ENCODE measurements at places on chromosomes 5 and 9.

DNA sequence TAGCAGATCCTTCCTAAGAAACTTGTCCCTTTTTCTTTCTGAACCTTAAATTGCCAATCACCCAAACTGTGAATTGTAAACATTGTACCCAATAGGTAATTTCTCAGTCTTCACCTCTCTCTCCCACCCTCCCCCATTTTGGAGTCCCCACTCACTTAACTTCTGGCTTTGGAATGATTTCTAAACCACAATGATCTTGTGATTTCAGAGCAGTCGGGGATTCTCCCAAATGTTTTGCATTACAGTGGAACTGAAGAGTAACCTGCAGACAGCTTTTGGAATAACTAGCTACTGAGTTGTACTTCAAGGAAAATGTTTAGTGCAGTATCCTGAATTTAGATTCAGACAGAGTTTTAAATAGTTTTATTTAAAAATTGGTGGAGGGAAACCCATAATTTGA is 19.2 kb downstream of the SLC27A6 start:
- no peak for DNase-seq

DNA sequence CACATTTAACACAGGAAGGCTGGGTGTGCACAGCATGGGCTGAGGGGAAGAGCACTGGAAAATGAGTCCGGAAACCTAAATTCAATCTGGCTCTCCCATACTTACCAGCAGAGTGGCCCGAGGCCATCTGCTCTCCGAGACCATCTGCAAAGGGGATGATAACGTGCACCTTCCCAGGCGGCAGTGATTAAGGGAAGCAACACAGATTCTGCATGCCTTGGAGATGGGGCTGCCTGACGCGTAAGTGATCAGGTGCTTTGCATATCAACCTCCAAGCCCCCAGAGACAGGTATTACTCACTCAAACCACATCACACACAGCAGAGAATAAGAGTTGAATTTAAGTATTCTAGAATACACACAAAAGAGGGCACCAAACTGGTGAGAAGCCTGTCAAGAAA is 9.1 kb downstream of the EPB41L4B start:
- no peak for DNase-seq

GRCh38 chr5:664343-664993 is 28.7 kb downstream of the TPPP start:
- DNase-seq, result no peak

DNA sequence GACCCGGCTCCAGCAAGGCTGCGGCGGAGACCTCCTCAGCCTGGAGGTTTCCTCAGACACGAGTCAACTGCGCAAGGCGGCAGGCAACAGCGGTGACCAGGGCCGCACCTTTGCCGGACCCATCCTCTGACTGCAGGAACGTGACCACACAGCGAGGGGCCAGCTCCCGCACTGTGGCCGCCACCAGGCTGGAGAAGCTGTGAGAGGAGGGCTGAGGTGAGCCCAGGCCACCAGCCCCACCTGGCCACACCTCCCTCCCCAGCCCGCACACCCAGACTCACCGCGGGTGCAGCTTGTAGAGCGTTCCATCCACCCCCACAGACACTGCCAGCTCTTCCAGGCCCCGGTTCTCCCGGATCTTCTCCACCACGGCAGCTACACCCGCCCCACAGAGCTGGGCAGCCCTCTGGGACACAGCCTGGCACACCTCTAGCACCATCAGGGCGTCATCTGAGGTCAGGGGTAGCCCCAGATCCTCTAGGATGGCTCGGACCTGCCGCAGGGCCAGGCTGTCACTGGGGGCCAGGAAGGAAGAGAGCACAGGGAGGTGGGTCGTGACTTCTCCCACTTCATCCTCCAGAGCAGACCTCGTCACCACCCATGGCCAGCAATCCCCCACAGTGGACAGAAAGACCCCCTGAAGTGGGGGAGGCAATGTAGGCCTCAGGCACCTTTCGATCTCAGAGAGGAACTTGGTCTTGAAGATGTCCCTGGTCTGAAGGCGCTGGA is 18.0 kb downstream of the HK3 start:
- no peak for DNase-seq

DNA sequence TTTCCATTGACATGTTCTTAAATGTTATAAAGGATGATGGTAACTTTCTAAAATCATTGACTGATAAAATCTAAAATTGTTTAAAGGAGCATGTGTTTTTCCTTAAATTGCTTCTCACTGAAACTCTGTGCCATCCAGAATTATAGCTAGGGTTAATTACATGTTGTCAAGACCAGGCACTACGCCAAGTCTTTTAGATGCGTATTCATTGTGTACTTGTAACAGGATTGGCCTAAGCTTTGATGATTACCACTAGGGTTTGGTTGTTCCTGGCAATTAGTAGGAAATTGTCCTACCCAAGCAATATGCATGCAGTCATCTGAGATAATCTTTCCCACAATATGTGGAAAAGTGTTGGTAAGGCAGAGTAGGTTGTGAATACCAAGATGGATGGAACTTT is 43.8 kb downstream of the PRKACG start:
- DNase-seq, result no peak

DNA sequence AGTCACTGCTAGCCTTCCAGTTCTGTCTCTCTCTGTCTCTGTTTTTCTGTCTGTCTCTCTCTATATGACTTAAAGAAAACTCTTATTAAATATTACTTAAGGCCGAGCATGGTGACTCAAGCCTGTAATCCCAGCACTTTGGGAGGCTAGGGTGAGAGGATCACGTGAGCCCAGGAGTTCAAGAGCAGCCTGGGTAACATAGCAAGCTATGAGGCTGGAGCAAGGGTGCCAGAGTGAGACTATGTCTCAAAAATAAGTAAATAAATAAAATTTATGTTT is 1.7 kb upstream of the GBGT1 start:
- DNase-seq, result no peak

- no peak for DNase-seq
These were observed 508.6 kb downstream of the TAF11L14 start for GRCh38 chr5:18142831-18143230.

- DNase-seq, result no peak
These were observed 60.3 kb downstream of the HSPA4 start for GRCh38 chr5:133112026-133112660.

DNA sequence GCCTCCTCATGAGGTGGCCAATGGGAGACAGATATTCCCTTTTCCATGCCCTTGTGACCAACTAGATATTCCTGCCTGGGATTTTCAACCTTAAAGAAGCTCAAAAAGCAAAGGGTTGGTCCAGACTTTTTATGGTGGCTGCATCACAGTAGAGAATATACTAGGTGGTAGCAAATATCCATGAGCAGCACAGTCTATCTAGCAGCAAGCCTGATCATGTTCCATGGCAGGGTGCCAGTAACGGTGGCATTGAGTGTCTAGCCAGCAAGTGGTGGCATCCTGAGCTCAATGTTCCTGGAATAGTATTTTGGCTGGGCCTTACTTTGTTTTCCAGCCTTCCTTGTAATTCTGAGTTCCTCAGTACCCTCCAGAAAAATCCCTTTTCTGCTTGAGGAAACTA is 25.8 kb downstream of the CDC25C start:
- DNase-seq, result peak; percentile 37

DNA sequence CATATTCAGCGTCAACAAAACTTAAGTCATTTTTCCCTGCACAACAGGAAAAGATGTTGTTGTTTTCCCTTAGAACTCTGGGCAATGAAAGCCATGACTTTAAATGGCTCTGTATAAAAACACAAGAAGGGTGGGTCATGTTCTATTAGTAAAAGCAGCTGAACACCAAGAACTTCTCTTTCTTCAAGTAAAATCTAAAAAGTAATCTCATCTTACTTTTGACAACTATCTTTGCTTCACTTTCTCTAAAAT is 9.1 kb downstream of the PFDN1 start:
- DNase-seq, result no peak

GRCh38 chr9:132197315-132197714 is 35.5 kb downstream of the NTNG2 start:
- no peak for DNase-seq

- DNase-seq, result peak; percentile 16
These were observed 29.4 kb upstream of the PURA start for GRCh38 chr5:140084541-140084940.

DNA sequence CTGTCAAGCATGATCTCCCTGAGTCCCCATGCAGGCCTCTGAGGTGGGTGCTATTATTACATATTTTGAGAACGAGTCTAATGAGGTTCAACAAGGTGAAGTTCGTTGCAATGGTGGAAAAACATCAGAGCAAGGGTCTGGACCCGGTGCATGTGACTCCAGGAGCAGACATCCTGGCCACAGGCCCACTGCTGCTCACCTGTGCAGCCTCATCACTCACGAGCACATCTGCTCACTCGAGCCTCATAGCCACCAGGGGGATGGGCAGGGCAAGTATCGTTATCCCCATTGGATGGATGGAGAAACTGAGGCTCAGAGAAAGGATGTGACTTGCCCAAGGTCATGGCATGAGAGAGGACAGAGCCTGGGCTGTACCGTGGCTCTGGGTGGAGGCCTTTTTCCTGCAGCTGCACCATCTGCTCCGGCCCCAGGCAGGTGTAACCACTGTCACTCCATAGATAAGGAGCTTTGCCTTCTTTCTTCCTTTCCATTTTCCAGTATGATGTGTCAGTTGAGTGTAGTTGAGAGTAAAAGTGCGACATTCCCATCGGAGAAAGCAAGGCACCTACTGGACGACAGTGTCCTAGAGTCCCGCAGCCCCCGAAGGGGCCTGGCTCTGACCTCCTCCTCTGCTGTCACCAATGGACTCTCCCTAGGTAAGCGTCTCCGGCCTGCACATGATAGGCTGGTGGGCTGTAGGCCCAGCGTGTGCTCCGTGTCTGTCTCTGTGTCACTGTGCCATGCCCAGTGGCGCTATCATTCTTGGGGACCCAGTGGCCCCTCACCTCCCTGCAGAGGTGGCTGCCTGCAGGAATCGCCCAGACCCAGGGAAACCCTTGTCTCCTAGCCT is 68.4 kb upstream of the GARNL3 start:
- DNase-seq, result no peak

DNA sequence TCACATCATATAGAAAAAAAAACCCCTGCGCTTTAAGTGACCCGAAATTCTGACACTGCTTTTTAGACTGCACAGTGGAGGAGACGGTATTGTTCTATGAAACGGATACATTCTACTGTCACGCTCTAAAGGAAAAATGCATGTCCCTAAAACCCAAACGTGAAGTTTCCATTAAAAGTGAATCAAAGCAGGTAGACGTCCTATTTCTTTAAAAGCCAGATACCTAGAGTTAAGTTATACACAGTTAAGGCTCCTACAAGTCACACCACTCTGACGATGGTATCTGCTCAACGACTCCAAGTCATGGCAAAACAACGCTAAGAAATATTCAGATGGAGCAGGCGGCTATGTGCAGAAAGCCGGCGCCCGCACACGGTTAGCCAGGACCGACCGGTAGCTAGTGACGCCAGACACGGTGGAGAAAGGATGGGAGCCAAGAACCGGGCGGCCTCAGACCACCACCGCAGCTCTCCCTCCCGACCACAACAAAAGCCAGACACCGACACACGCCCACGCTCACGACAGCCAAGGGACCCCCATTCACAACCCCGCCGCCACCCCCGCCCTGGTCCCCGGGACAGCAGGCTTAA is 734 bp downstream of the SKP1 start:
- peak; percentile 59 for DNase-seq

- DNase-seq, result no peak
These were observed 27.4 kb upstream of the TOMM5 start for GRCh38 chr9:37619806-37620205.

DNA sequence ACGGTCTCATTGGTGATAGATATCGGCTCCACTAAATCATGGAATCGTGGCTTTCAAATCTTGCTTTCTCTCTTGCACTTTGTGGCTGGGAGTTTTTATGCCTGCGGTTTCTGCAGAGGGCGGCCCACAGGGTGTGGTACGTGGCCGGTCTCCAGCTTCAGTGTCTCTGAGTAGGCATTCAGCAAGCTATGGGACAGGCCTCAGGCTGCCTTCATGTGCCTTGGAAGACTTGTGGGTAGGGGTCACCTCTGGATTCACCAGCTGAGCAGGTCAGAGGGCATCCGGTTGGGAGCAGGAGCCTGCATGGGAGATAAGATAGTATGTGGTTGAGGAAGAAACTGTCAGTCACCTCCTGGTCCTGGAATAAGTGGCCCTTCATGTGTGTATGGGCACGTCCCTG is 47.7 kb downstream of the AMBP start:
- peak; percentile 47 for DNase-seq

DNA sequence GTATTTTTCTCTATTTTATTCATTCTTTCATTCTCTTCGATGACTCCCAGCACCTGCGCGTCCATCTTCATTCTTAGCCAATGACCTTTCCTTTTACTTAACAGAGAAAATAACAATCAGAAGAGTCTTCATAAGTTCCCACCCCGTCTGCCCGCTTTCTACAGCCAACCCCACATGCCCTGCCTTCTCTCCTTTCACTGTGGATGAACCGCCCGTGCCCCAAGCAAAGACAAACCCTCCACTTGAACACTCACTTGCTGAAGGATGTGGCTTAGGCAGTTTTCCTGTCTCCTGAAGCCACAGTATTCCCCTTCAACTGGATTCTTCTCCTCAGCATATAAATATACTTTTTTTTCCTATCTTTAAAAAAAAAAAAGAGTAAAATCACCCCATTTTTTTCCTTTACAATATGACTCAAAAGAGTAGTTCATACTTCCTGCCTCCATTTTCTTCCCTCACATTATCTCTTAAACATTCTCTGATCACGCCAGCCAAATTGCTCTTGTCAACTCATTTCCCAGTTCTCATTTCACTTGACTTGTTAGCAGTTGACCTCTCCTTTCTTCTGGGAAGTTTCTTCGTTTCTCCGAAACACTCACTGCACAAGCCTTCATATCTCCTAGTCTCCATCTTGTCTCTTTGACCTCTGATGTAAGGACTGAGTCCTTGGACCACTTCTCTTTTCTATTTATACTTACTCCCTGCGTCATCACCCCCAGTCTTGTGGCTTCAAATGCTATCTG is 11.1 kb downstream of the NIPSNAP3B start:
- no peak for DNase-seq

GRCh38 chr5:176883700-176884570 is 15.2 kb downstream of the HK3 start:
- DNase-seq, result no peak

DNA sequence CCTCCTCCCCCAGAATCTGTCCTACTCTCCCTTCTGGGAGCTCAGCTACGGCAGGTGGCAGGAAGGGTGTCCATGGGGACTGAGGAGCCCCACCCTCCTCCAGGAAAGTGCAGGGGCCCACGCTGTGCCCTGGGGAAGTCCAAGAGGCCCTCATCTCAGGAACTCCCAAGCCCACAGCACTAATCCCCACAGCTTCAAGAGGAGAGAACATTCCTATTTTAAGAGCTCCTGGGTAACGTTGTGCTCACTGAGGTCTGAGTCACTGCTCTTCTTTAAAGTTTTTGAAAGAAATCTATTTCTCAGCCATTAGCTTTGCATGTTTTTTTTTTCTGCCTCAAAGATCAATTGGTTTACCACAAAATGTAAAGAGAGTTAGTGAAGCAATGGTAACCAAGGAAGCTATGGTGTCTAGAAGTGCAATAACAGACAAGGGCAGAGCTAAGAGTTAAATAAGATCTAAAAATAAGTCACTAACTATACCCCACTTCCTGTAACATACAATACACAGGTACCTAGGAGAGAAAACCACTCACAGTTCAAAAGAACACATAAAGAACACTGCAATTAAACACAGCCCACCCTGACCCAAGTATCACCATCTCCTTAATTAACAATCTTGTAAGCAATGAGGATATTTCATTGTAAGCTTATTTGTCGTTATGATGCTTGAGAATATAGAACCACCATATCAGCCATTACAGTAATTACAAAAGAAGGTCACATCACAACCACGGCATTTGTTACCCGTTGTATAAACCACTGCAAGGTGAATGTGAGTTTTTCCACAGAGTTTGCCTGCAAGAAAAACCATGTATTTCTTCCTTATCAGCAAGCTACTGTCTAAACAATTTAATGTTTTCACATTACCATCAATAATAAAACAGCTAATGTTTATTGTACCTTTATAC is 382.3 kb upstream of the SLC30A5 start:
- DNase-seq, result no peak

- DNase-seq, result no peak
These were observed 250.3 kb downstream of the TUSC1 start for GRCh38 chr9:25427898-25428297.

Measured in femur (tissue), 1 donor.